Aorta (tissue), 5 donors: ENCODE measurements at places on chromosomes 12 and 14. TPM values are rescaled to one million over a fixed set of nuclear protein-coding genes. Genes with fewer than 3 reads are reported as not detected.

The FOXN4 gene
- total RNA-seq = not detected

- DNase-seq = no peak
These were observed 7.9 kb downstream of the OTOGL start for GRCh38 chr12:80107221-80107620.

DNA sequence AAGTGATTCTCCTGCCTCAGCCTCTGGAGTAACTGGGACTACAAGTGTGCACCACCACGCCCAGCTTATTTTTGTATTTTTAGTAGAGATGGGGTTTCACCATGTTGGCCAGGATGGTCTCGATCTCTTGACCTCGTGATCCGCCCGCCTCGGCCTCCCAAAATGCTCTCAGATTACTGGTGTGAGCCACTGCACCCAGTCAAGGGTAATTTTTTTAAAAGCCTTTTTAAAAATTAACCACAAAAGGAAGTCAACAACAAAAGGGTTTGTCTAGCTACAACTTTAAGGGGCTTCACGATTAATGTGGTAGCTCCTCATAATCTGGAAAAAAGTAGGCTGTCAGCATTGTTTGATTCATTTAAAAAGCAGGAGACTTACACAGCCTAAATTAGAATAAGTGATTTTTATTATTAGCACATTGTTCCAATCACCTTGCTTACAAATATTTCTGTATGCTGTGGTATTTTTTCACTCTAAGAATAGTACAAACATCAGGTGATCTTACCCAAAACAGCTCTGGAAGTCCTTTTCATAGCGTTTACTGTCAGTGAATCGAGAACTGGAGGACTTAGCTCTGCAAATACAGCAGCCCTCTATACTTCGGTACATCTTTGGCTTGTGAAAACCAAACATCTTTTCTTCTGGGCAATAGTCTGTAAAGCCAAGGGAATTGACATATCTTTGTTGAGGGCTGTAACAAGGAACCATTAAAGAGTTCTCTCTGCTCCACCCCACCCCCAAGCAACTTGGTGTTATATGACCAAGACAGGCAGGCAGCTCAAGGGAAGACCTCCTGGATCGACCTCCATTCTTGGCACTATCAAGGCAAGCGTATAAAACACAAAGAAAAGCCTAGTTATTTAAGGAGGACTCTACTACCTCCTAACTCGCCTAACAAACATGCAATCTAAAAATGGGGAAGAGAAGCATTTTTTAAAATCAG is 28.1 kb downstream of the SINHCAF start:
- DNase-seq = no peak

The RAN gene
- 304 TPM for total RNA-seq

The NINJ2 gene
- total RNA-seq = 3.8 TPM

- no peak for DNase-seq
These were observed 297.5 kb upstream of the PRKD1 start for GRCh38 chr14:30225176-30225575.

DNA sequence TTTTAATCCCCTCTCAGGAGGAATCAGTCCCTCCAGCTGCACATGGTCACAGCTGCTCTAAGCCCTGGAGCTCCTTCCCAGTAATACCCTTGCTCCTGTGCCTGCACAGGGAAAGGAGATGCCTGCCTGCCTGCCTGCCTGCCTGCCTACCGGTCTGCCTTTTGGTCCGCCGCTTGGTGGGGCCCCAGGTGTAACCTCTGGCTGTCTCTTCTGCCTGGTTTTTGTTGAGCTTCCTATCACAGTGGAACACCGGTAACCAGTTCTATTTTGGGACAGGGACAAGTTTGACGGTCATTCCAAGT is 99.8 kb downstream of the DAD1 start:
- no peak for DNase-seq

The COX8C gene
- total RNA-seq = not detected

GRCh38 chr14:82438436-82438835 is 904.8 kb upstream of the SEL1L start:
- no peak for DNase-seq

DNA sequence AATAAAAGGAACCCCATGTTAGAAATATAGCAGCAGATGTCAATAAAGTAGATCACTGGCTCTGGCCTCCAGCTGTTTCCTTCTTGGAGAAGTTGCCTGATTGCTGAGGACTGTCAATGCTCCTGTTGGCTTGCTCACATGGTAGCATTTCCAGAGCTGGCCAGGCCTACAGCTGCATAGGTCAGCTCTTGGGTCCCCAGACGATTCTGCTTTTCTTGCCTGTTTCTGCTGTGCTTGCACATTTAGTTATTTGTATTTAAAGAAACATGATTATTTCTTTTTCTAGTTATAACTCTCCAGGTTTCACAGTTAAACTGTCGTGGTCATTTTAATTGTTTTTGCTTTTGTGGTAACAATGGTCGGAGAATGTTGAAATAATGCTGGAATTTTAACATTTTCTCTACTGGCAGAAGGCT is 7.2 kb downstream of the NAV3 start:
- DNase-seq = no peak

The CCDC175 gene
- total RNA-seq = 0.71 TPM

GRCh38 chr14:65359503-65359902 is 53.0 kb upstream of the FUT8 start:
- DNase-seq = no peak

GRCh38 chr12:81128930-81129554 is 51.2 kb downstream of the ACSS3 start:
- DNase-seq = no peak
